HCEC 1CT (cell line): ENCODE measurements at places on chromosomes 5 and 9.

GRCh38 chr5:118556792-118557191 is 431.6 kb downstream of the DTWD2 start:
- no peak for DNase-seq

DNA sequence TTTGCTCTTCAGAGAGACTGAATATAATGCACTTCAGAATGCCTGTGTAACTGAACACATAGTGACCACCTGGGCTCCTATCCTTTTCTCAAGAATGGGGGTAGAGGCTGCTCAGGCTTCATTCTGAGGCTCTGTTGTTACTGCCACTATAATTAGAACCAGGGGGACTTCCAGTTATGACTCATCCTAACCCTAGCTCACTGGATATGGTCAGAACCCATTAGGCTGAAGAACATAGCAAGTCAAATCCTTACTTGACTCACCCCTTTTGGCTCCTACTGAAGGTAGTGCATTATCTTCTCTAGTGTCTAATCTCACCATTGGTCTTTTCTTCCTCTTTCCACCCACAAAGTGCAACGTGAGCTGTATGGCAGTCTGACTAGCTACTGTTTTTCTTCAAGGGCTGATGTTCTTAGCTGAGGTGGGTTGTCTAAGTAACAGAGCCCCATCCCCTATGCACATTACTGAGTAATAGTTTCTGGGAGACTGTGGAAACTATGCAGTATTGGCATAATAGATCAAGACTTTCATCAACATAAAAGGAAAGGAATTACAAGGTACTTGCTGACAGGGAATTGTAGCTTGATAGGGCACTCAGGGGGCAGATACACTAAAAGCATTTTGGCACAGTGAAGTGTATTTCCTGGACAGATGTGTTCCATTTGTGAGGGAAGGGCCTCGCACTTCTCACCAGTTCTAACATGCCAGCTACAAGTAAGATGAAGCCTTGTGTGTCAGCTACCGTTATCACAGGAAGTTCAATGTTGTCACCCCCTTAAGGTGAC is 431.0 kb upstream of the MEF2C start:
- peak; percentile 94 for DNase-seq

DNA sequence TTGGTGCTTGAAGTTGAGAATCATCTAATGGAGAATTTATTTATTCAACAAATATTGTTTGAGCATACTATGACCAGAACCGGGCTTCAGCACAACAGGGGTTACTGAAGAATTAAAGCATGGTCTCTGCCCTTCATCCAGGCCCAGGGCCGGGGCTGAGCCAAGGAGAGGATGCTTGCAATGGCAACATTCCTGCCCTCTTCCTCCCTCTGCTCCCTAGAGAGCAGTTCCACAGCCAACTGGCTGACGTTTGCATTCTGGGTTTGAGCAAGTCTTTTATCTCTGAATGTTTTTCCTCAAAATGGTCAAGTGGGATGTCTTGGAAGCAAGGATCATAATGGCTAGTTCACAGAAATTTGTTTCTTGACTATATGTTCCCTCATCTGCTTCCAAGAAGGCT is 80.7 kb downstream of the GLDC start:
- DNase-seq: no peak

- DNase-seq: peak; percentile 8
Observed at GRCh38 chr5:127447827-127448226, 69.6 kb upstream of the PRRC1 start.

GRCh38 chr5:7822449-7822848 is 28.5 kb downstream of the CFAP90 start:
- DNase-seq: no peak

DNA sequence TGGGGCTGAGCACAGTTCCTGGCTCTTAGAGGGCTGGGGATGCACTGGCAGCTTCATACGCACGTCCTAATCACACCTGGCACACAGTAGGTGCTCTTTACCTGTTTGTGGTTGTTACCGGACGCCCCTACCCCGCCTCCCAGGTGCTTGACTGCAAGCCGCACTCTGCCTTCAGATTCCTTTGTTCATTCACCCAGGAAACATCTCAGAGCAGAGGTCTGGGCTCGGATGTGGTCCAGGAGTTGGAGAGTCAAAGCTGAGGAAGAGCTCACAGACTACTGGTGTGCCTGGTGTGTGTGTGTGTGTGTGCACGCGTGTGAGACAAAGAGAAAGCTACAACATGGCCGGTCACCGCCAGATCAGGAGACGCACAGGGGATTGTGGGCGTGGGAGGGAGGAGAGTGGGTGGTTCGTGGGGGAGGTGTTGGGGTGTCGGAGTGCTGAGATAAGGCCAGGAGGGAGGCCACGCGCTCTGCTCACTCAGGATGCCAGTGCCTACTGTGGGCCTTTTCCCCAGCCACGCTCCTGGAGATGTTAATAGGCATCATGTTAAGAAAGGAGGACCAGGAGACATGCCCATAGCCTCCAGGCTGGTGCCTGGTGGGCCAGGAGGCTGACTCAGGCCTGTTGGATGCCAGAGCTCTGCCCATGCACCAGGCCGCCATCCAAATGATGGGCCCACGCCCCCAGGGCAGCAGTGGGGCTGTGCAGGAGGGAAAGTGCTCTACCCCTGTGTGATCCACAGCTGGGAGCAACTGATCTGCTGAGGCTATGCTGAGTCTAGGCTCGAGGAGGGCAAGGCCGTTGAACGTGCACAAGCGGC is 39.9 kb downstream of the CRB2 start:
- DNase-seq: no peak

DNA sequence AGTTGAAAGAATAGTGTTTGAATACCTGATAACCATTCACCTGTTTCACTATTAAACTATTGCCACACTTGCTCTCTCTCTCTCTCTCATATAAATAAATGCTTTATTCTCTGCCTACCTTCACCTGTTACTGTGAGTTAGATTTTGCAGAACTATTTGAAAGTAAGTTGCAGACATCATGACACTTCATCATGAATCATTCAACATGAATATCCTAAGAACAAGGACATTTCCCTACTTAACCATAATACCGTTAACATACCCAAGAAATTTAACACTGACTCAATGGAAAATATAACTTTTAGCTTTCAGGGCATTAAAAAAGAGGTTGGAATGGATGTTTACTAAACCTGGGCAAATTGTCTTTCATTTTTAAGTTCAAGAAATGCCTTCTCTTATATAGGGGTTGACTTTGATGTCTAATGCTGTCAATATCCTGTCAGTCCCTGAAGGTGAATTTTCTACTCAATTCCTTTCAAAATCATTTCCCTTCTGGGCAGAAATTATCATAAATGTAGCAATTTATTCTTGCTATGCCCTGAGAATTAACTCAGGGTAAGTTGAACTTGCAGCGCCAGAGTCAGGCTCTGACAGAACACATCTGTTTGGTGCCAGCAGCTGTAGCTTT is 582.6 kb upstream of the TLE4 start:
- DNase-seq: no peak

DNA sequence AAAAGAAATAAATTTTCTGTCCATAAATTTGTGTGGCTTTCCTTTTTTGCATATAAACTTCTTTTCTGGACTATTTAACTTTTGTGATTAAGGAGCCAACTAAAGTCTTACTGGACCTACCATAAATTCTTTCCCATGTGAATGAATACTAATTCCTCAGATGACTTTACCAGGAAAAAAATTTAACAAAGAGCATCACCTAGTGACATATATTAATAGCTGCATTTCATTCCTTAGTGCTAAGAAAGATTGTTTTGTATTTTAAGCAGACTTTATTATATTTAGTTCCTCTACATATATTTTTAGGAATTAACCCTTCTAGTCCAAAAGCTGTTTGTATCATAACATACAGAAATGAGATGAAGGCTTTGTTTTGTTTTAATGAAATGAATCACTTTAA is 64.4 kb downstream of the C9orf85 start:
- peak; percentile 18 for DNase-seq

DNA sequence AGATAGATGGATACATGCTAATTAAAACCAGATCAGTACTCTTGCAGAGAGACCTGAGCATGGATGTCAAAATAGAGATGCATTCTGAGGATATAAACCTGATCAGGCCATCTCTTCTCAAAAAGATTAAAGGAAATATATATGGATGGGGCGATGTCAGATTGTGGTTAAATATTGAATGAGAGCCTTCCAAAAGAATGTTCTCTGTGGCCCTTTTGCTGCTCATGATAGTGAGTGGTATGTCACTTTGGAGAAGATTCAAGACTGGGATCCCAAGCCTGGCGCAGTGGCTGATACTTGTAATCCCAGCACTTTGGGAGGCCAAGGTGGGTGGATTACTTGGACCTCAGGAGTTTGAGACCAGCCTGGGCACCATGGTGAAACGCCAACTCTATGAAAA is 20.5 kb downstream of the ZNF131 start:
- peak; percentile 5 for DNase-seq

GRCh38 chr5:80037366-80037765 is 2.2 kb downstream of the THBS4 start:
- no peak for DNase-seq

DNA sequence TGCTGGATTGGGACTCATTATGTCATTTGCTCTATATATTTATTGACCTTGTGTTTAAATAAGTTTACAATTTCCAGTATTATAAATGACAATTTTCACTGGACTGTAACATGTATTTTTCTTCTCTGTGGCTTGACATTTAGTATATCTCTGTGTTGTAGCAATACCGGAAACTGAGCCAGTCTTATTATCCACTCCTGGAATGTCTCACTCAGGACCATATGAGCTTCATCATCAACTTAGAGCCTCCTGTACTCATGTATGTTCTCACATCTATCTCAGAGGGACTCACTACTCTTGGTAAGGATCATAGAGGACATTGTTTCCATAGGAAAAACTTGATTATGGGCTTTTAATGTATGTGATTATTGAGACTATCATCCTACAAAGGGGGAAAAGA is 66.5 kb upstream of the TLX3 start:
- no peak for DNase-seq

DNA sequence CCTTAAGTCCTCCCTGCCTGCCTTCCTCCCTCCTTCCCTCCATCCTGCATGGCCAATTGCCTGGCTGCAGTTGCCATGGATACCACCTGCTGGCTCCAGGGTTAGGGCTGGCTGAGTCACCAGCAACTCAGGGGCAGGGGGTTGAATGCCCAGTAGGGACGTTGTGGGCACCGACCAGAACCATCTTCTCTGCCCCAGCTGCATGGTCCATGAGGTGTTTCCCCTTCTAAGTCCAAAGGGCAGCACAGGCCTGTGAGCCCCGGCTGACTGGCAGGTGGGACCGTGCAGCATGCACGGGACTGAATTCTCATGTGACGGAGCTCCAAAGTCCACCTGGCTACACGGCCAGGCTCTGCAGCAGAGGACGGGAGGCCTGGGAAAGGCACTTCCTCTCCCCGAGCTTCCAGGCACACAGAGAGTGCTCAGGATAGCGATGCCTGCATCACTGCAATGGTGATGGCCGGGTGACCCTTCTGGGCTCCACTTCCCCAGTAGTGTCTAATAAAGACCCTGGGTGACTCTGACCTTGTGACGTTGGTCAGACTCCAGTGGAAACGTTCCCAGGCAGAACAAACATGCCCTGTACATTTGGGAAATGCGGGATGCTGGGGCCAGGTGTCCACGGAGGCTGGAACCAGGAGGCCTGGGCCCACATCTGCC is 5.7 kb downstream of the ASS1 start:
- DNase-seq: no peak

GRCh38 chr5:180785121-180785781 is 17.4 kb downstream of the MGAT1 start:
- DNase-seq: peak; percentile 59

- DNase-seq: no peak
Observed at GRCh38 chr5:180395540-180396274, 42.6 kb upstream of the GFPT2 start.

DNA sequence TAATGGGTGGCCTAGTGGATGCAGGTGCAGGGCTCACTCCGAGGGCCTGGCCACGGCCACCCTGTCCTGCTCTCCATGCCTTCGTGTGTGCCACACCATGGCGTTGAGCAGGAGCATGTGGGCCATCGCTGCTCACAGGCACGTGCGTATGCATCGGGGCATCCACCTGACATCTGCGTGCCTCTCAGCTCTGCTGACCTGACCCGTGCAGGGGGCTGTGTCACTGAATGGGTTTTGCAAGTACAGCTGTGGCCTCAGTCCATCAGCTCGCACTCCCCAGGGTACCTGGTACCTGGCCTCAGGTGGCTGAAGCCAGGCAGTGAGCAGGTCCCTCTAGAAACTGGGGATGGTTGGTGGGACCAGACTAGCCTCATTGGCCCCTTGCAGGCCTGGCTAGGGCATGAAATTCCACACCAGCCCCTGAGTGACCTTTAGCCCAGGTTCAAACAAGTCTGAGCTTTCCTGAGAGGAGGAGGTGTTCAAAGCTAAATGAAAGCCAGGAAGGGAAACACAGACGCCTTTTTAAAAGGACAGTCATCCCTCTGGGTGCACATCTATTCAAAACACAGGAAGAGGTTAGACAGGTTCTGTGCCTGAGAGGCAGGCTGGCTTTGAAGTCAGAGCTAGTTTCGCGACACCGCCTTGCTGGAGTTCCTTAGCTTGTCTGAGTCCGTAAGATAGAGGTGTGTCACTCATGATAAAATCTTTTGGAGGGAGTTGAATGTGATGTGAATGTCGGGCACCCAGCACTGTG is 74.0 kb downstream of the MACROH2A1 start:
- DNase-seq: no peak

DNA sequence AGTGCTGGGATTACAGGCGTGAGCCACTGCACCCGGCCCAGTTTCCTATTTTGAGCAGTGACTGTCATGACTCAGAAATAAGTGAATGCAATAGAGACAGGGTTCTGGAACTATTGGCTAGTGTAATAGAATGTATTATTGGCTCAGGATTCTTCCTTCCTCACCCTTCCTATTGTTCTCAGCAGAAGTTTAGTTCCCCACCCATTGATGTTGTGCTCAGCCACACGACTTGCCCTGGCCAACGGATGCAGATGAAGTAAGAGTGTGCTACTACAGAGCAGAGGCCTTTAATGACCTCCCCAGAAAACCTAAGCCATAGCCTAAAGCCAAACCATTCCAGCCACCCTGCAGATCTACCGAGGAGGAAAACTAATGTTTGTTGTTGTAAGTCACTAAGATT is 287.9 kb downstream of the AGTPBP1 start:
- no peak for DNase-seq

DNA sequence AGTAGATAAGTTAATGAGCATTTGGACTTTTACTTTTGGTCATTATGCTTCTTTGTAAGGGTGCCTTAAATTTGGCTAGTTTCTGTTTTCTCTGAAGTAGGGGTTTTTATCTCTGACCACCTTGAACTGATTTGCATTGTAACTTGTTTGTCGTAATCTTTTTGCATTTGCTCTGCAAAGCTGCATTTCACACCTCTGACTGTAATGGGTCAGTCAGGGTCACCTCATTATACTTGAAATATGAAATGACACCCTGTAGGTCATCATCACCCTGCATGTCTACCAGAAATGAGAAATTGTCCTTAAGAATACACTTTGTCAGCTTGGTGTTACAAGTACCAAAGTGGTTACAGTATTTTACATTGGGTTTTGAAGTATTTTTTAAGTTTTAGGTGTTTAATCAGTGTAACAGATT is 74.0 kb downstream of the KCNN2 start:
- DNase-seq: no peak

DNA sequence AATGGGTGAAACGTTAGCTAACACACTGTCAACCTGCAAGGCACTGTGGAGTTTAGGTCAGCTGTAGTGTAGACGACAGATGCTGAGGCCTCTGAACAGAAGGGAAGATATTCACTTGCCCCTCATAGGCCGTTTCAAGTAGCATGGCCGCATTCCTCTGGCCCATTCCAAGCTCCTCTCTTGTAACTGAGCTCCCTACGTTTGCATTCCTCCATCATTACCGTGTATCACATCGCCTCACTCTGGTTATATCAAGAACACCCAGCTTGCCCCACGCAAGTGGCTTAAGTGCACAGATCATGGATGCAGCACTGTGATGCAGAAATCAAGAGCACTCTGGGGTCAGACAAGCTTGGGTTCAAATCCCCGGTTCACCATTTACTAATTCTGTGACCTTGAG is 43.3 kb downstream of the PRELID2 start:
- DNase-seq: no peak
